ENCODE measurements at places on chromosomes 16 and 17.

DNA sequence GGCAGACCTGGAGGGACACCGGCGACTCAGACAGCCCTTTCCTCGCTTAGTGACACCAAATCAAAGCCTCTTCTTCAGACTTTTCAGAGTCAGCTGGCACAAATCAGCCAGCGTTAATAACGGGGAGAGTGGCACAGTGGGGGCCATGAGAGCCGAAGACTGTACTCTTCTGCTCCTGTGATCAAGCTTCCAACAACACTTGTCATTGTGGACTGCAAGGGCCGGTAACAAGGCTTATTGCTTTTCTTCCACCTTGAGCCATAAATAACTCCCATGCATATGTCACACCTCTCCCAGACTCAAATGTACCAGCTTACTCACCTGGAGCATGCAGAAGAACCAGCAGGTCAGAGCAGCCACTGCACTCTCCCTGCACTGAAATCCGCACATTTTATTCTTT is 12.8 kb downstream of the FLCN start:
- DNase-seq = no peak

DNA sequence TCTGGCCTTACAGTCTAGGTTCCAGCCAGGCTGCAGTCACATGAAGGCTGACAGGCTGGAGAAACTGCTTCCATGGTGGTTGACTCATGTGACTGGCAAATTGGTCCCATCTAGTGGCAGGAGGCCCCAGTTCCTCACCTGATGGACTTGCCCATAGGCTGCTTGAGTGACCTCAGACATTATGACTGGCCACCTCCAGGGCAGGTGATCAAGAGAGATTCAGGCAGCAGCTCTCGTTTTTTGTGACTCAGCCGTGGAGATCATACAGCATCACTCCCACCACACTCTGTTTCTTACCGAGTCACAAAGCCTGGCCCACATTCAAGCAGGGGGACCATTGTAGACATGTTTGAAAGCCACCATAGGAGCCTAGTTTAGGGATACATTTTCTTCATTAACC is 34.5 kb downstream of the SIAH1 start:
- no peak for DNase-seq

DNA sequence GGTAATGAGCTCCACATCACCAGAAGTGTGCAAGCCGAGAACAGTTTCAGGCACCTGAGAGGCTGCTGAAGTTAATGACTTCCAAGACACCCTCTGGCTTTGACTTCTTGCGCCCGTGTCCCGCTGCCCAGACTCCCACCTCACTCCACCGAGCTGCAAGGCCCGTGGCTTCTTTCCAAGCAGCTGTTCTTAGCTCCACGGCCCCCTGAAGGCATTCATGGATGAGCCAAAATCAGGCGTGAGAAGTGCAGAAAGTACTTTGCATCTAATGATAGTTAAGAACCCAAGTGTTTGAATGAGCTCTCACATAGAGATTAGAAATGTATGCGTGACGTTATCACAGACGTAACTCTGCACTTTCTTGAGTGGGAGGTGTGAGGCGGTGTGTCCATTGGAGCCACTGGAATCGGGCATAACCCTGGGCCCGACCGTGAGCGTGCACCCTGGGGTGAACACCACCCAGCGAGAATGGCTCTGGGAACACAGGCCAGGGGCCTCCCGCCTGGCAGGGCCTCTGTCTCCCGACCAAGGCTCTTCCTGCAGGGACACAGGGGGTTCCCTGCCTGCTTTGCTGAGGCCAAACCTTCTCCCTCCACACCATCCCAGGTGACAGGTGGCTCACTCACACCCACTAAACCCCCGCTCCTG is 11.0 kb downstream of the NPTX1 start:
- DNase-seq = no peak

- peak; percentile 87 for DNase-seq
Measured at GRCh38 chr16:81238296-81239011, at the start of gene BCO1. TSS of gene BCO1 (plus strand) at chr16:81238689. CDS start at chr16:81238909, 220 bp downstream.

DNA sequence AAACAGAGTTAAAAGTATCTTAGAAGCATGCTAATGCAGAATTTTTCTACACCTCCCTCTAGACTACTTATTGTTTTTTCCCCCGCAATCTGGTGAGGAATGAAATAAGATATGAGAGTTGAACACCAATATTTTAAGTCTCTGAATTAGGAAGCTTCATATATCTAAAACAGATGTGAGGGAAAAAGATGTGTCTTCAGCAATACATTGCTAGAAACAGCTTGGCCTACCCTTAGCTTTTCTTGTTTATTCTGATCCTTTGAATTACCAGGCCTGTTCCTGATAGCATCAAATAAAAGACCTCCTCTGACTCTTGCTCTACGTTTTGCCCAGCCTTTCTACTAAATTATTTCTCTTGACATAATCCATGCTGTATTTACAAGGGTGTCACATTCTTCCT is 221.8 kb downstream of the CDH11 start:
- DNase-seq = no peak

GRCh38 chr16:31243734-31244670 is 15.8 kb upstream of the ITGAM start:
- no peak for DNase-seq

DNA sequence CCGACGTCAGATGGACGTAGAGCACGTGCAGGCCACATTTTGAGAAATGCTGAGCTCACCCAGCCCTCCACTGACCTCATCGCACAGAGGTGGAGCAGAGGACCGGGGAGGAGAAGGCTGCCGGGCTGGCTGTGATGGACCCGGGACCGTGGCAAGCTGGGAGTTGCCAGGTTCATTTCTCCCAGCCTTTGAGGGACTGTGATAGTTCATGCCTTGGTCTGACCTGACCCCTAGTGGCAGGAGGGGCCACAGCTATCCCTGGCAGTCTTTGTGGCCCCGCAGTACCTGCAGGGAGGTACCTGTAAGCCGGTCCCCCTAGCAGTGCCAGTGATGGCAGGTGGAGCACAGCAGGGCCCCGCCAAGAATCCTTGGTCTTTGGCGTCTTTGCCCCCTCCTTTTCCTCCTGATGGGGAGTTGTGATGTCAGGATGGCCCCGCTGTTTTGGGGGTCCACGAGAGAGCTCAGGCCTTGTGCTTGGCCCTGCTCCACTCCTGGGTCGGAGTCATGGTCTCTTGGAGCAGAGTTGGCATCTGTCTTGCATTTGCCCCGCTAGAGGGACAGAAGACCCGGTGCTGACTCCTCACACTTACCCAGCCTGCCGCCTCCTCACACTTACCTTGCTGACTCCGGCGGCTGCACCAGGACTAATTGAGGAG is 50.4 kb downstream of the OR1D5 start:
- DNase-seq = peak; percentile 80

DNA sequence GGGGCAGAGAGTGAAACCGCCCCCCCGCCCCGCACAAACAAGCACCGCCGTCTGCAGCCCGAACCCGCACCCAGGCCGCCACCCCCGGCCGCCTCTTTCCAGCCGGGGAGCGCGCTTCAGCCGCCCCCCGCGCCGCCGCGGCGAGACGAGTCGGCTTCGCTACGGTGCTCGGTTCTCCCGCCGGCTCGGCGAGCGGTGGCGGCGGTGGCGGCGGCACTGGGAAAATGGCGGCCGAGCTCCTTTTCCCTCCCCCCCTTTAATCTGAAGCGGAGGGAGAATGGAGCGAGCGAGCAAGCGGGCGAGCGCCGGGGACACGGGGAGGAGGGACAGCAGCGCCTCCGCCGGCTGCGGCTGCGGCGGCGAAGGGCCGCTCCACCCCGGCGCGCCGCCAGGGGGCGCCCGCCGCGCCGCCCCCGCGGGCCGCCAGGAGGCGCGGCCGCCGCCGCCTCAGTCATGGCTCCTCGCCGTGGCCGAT is at the start of gene KANSL1:
Gene KANSL1, minus strand, starts transcription at position 279 of the 475 bp plus-strand sequence. CDS start 21,286 bp downstream, outside the sequence.
- peak; percentile 99 for DNase-seq

- no peak for DNase-seq
Measured at GRCh38 chr17:50257676-50258224, 16.5 kb upstream of the TMEM92 start.

DNA sequence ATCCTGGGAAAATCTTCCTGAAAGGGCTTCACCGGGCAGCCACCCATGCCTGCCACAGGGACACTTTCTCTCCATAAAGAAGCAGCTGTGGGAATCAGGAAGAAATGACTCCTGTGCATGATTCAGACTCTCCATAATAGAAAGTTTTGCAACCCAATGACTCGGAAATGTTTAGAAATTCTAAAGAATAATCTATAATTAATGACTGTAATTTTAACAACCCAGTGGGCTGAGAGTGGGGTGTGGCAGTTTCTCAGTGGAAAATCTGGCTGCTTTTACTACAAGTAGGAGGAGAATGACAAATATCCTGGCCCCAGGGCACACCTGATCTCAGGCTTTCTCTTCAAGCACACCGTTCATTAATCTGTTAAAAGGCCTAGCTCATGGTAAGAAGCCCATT is 25.7 kb downstream of the IRF8 start:
- no peak for DNase-seq

GRCh38 chr17:40564195-40564882 is 933 bp downstream of the CCR7 start:
- DNase-seq = no peak

DNA sequence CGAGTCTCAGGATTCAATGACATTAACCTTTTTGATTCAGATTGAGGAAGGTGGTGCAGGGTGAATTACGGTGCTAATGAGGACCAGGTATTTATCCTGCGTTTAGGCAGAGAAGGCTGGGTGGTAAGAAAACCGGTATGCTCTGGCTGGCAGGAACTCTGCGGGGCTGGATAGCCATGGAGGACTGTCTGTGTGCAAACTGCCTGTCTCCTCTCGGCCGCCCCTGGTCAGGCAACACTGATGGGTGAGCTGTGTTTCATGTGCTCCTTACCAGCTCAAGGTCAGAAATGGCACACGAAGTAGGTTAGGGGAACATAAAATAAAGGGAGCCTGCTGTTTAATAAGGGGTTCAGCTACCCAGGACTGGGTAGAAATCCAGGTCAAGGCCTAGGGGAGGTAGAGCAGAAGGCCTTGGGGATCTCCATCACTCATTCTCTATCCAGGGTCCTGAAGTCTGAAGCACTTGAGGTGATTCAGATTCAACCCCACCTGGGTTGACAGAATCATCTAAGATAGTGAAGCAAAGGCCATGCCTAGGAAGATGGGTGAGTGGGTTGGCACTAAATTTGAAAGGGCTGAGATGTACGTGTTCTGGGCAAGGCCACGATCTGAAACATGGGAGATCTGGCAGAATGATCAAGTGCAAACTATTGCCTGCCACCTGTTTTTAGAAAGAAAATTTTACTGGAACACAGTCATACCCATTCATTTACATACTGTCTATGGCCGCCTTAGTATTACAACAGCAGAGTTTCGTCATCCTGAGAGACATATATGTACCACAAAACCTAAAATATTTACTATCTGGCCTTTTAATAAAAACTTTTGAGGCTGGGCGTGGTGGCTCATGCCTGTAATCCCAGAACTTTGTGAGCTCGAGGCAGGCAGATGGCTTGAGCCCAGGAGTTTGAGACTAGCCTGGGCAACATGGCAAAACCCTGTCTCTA is 292.5 kb downstream of the XYLT1 start:
- DNase-seq = peak; percentile 39
